Trophoblast cell (in vitro differentiated cells and primary cell): ENCODE measurements at places on chromosomes 11 and 22.

DNA sequence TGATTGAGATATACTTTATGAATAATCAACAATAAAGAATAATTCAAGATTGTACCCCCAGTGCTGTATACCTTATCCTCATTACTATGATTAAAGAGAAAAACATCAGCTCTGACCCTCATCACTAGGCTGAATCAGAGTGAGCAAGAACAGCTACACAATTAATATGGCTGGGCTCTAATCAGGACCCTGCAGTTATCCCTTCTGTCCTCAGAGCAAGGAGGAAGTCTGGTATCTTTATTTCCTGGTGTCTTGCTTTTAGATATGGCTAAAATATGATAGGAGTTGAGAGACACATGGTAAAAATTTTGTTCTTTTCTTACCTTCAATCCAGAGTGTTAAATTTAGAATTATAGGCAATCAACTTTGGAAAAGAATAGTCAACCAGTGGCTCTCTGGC, 28.6 kb upstream of the GAB2 start:
- DNase-seq: no peak

GRCh38 chr22:49964136-49965090, 3.8 kb downstream of the PIM3 start:
- no peak for DNase-seq

GRCh38 chr11:33463059-33463458, 205.9 kb downstream of the HIPK3 start:
- DNase-seq: no peak

DNA sequence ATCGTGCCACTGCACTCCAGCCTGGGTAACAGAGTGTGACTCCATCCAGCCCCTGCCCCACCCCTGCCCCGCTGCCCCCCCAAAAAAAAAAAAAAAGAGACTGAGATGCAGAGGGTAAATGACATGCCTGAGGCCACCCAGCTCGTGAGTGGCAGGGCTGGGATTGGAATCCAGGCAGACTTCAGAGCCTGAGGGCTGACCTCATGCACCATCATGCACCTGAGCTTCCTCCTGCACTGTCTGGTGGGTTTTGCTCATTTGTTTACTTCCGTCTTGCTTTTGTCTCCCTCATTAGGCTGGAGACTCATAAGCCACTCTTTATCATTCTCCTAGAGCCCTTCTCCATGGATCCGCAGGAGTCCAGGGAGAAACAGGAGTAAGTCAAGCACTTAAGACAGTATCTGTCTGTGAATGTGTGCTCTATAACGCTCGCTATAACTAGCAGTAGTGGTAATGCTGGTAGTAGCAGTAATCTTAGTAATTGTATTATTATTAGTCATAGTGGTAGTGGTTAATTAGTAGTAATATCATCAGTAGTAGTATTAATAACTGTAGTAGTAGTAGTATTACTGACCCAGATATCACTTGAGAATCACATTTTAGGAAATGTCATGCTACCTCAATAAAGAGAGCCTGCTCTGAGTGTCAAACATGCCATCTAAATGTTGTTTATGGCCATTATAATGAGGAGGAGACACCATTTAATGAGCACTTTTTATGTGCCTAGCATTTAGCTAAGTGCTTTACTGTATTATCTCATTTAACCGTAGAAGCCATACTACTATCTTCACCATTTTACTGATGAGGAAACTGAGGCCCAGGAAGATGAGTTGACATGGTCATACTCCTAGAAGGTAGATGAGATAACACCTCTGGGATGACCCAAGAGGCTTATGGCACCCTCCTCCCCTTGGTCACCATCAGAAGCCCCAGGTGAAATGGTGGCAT, 85.0 kb downstream of the NAT10 start:
- DNase-seq: no peak

GRCh38 chr22:24208012-24208749, 26.9 kb downstream of the SUSD2 start:
- DNase-seq: peak; percentile 99

- DNase-seq: no peak
Measured at GRCh38 chr22:38062791-38063190, 5.6 kb downstream of the PICK1 start.

DNA sequence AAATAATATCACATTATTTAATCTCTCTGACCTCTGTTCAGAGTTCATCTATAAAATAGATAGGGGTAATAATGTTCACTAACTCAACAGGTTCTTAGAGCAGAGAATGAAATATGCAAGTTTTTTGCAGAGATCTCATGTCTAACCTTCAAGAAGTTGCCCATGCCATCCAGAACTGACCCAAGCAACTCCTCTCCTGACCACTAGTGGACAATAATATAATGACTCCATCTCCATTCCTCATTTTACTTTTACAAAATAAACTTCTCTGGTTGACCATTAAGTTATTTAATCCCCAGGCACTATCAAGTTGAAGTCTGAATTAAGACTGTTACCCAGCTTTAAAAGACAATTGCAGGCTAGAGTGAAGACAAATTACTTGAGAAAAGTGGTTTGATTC, 382.6 kb downstream of the KCNA4 start:
- DNase-seq: no peak

DNA sequence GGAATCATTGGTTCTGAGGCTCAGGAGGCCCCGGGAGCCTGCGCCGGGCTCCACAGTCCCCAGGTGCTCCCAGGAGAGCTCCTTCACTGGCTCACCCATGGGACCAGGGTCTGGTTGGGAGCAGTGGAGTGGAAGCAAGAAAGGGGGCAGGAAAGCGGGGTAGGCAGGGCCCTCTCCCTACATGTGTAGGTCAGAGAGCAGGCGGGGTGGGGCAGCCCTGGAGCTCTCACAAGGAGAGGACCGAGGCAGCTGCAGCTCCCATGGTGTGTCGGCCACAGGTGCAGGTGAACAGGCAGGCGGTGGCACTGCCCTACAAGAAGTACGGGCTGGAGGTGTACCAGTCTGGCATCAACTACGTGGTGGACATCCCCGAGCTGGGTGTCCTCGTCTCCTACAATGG, 28.3 kb downstream of the MUC2 start:
- DNase-seq: no peak

DNA sequence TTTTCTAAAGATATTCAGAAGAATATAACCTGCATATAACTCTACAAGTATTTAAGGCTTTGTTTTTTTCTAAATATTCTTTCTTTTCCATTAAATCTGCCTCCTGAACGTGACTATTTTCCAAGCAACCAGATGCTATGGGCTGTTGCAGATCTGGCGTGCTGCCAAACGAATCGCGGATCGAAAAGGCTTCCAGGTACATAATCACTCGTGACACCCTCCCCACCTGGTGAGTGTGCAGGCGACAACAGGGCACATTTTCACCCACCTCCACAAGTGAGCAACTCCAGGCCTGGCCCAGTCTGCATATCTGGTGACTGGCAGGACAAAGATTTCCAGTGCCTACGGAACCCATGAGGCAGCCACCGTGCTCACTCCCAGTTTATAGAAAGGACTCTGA, 660.1 kb downstream of the OPCML start:
- no peak for DNase-seq

GRCh38 chr11:554428-555226, 5.9 kb downstream of the LMNTD2 start:
- DNase-seq: peak; percentile 57

DNA sequence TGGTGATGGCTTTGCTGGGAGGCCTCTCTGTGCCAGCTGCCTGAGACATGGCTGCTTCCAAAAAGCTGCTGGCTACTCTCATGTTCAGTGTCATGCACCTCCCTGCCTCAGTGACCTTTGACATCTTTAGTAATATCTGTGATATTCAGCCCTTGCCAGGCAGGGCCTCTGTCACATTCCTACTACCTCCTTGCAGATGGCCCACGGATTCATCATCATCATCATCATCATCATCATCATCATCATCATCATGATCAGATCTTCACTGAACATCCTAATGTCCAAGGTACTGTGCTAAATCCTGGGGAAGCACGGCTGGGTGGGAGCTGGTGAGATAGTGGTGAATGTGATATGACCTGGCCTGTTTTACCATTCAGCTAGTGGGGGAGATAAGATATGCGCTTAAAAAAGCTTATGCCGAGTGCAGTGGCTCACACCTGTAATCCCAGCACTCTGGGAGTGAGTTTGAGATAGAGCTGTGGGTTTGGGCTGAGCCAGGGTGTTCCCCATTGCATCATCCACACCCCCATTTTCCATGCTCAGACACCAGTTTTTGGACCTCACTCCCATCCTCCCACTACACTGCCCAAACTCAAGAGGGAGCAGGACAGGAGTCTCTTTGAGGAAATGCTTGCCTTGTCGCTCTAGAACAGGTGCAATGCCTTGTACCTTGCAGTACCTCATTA, 17.1 kb upstream of the TMPRSS13 start:
- no peak for DNase-seq

GRCh38 chr11:111088847-111089355, 156.6 kb upstream of the POU2AF2 start:
- DNase-seq: no peak

- DNase-seq: no peak
Measured at GRCh38 chr11:25327656-25328055, 830.8 kb downstream of the LUZP2 start.

DNA sequence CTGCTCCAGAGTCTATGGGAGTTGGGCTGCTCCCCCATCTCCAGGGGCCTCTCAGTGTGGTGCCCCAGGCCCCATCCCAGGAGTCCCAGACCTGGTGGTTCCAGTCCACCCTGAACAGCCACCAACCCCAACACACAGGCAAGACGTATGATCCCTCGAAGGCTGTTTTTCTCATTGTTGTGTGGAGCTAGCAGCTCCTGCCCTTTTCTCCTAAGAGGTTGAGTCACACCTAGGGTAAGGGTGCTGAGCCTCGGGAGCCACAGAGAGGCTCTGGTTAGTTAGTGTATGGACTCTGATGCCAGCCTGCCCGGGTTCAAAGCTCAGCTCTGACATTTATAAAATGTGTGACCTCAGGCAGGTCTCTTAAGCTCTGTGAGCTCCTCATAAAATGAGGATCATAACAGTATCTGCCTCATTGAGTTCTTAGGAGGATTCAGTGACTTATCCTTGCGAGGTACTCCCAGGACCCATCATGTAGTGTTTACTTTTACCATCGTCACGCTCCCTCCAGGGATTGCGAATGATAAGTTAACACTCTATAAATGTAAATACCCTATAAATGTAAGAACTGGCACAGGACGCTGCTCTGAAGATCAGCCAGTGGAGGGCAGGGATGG, 47.2 kb downstream of the FBLN1 start:
- no peak for DNase-seq

DNA sequence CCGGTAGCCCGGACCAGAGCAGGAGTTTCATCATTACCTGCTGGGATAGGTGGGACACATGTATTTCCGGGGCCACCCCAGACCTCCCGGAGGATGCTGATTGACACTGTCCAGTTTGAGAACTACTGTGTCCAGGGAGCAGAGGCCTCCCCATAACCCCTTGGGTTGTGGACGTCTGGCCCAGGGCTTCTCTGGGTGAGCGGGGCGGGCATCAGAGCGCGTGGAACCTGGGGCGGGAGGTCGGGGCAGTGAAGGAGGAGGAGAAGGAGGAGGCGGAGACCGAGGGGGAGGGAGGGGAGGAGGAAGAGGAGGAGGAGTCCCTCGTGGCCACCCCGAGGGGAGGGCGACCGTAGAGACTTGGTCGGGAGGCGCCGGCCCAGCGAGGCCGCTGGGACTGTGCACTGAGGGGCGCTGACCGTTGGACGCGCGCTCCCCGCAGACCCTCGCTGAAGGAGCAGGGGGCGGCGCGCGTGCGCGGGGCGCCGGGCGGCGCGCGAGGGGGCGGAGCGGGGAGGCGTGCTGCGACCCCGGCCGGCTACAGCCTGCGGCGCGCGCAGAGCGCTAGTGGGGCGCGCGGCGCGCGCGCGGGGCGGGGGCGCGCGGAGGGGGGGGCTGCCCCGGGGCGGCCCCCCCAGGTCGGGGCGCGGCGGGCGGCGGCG, at the start of gene GRK3:
TSS of gene GRK3 (plus strand) at position 356 of the 659 bp plus-strand sequence. CDS start 366 bp downstream, outside the sequence.
- DNase-seq: peak; percentile 59

DNA sequence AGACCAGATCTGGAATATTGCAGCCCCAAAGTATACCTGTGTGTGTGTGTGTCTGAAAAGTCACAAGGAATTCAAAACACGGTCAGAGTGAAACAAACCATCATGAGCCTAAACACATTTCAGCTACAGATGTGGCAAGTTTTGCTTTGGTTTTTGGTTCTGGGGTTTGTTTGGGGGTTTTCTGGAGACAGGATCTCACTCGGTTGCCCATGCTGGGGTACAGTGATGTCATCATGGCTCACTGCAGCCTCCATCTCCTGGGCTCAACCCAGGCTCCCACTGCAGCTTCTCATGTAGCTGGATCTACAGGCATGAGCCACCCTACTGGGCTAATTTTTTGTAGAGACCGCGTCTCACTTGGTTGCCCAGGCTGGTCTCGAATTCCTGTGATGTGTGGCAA, 41.4 kb upstream of the PHF21A start:
- no peak for DNase-seq

GRCh38 chr11:7694235-7694634, 12.0 kb downstream of the OVCH2 start:
- no peak for DNase-seq

- no peak for DNase-seq
Measured at GRCh38 chr11:96647621-96648020, 257.8 kb downstream of the JRKL start.

DNA sequence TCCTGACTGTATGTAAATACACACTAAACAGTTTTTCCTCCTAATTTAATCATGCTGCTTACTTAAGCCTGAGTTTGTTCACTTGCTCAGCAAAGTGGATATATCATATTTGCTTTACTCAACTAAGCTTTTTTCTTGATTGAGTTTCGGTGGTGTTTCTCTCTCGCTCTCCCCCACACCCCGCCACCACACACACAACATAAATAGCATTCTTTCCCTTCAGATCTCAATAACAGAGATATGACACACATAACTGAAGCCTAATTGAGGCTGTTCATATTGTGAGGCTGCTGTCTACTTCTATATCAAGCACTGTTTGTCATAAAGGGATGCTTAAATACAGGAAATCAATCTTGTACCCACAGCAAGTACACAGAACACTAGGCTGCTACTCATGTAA, 364.9 kb downstream of the FAT3 start:
- DNase-seq: no peak

GRCh38 chr11:94507485-94507884, 4.8 kb upstream of the C11orf97 start:
- DNase-seq: no peak

DNA sequence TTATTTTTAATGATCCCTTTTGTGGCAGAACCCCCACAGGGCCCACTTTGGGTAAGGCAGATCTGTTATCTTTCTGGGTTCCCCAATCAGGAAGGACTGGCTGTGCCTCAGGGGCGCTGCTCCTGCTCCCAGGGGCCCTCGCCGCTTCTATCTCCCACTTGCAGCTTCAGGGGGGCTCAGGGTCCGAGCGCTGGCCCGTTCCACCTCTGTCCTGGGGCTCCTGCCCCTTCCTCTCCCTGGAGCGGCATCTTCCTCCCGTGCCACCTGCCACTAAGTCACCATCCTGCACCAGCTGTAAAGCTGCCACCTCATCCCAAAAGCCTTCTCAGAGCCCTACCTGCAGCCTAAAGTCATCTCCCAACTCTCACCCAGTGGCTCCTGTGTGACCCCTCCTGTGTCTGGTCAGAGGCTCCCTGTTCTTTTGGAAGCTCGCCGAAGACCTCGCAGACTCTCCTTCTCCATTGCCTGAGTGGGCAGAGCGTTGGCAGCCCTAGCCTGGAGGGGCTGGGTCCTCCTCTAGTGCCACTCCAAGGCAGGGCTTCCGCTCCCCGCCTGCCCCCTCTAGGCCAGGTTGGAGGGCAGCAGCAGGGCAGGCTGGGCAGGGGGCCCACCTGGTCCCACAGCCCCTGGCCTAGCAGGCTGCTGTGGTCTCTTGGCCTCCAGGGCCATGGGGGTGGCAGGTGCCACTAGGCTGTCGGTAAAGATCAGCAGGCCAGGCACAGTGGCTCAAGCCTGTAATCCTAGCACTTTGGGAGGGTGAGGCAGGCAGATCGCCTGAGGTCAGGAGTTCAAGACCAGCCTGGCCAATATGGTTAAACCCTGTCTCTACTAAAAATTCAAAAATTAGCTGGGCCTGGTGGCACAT, 106.7 kb downstream of the MORC2 start:
- no peak for DNase-seq
